Progenitor cell of endocrine pancreas (in vitro differentiated cells): ENCODE measurements at places on chromosomes 1 and 21. TPM values are rescaled to one million over a fixed set of nuclear protein-coding genes. Genes with fewer than 3 reads are reported as not detected.

ADSS2 gene
- total RNA-seq: 34.6 and 41.1 TPM in 2 replicates

ATP1A1 gene
- 325 and 332 TPM in 2 replicates for total RNA-seq

LMNA gene
- 83.5 and 92.7 TPM in 2 replicates for total RNA-seq

CHI3L2 gene
- total RNA-seq: not detected in 2 replicates

SRRM1 gene
- 197 and 199 TPM in 2 replicates for total RNA-seq

GUK1 gene
- 96.3 and 101 TPM in 2 replicates for total RNA-seq

TAS1R1 gene
- not detected in 2 replicates for total RNA-seq

GPATCH3 gene
- 21.2 and 23.9 TPM in 2 replicates for total RNA-seq

LAD1 gene
- 35.3 and 38.0 TPM in 2 replicates for total RNA-seq

MPL gene
- total RNA-seq: 0.31 TPM in 1 of 2 replicates, not detected in the other

HTR6 gene
- total RNA-seq: not detected in 2 replicates

TCHH gene
- total RNA-seq: not detected in 2 replicates

CFHR1 gene
- not detected in 2 replicates for total RNA-seq

OR13G1 gene
- total RNA-seq: not detected in 2 replicates
